ENCODE measurements at places on chromosomes 12 and 14.

- DNase-seq: no peak
Measured at GRCh38 chr12:54448344-54448743, 25.1 kb downstream of the GTSF1 start.

GRCh38 chr14:102693006-102693755, 84.1 kb upstream of the TRAF3 start:
- no peak for DNase-seq

DNA sequence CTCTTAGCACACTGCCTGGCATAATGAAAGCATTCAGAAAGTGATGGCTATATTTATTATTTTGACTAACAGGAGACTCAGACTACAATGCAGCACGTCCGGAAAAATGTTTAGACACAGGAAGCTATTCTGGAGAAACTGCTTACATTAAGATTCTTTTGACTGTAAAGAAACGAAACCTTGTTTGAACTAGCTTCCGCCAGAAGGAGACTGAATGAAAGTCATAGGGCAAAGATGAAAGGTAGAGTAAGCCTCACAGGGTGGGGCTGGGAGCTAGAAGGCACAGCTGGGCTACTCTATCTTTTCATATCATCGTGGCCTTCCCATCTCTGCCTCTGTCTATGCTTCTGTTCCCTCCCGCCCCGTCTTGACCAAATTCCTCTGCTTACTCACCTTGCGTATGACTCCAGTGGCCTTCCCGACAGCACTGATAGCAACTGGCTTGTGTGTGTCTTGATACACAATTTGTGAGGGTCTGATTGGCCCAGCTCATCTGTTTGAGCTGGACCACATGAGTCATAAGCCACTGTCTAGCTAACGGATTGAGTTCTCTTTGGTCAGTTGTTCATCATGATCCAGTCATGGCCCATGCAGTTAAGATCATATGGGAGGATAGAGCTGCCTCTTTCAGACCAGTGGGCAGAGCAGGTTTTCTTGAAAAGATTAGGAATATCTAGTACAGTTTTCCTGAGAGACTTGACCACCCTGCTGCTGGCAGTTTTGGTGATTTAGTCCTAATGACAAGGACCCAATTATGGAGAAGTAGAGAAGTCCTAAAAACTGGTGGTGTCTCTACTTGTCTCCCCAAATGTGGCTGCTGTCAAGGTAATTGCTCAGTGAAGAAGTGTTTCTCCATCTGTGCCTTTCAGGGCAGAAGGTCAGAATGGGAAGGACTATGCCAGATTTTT, 151.5 kb upstream of the SLC38A2 start:
- DNase-seq: peak; percentile 5

DNA sequence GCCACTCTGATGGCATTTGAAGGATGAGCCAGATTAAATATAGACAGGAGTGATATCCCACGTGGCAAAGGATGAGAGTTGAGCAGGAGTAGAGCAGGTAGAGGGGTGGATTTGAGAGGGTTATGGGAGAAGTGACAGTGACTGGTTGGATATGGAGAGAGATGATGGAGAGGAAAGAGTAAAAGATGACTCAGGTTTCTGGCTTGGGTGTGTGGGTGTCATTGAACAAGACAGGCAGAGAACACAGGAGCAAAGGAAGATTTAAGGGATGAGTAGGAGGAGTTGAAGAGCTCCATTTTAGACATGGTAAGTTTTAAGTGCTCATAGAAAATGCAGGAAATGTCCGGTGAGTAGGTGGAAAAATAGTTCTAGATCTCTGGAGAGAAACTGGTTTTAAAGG, 136.9 kb downstream of the EGLN3 start:
- DNase-seq: no peak

- no peak for DNase-seq
Measured at GRCh38 chr12:57146092-57146491, 1.3 kb downstream of the LRP1-AS start.

- no peak for DNase-seq
Measured at GRCh38 chr14:33985242-33985641, 34.4 kb upstream of the EGLN3 start.

- DNase-seq: no peak
Measured at GRCh38 chr14:91884664-91885063, 17.3 kb upstream of the TC2N start.

GRCh38 chr12:128261757-128262156, 5.2 kb upstream of the TMEM132C start:
- no peak for DNase-seq

GRCh38 chr12:122395319-122395718, 27.1 kb downstream of the CLIP1 start:
- no peak for DNase-seq

DNA sequence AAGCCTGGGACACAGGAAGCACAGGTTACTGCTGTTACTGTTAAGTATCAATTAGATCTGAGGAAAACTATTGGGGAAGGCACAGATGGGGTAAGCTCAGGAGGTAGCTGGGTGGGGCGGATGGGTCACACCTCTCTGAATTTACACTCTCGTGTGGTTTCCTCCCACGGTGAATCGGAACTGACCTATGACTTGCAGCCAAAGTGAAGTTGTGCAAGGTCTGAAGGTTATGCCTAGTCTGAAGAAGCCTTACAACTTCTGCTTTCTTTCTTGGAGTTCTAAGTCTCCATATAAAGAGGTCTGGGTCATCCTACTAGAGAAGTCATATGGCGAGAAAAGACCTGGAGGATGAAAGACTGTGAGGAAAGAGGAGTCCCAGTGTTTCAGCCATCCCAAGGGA, 25.6 kb upstream of the GPATCH2L start:
- no peak for DNase-seq

DNA sequence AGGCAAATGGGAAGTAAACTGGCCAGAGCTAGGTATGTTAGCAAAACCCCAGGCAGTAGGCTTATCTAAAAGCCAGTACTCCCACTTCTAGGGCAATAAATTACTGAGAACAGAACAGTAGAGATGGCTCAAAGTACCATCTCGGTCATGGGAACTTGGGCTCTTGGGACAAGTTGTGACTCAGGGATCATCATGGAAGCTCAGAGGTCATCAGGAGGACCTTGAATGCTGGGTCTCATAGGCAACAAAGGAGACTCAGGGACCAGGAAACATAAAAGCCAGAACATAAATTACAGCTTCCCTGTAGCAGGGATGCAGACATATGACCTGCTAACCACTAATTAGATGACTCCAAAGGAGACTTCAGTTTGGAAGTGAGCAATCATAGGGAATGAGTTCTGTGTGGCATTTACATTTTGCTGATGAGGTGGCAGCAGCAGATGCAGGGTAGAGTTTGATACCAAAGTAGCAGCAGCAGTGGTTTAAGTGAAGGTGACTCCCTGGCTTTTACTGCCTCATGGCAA, 97.6 kb upstream of the SCAF11 start:
- no peak for DNase-seq

- no peak for DNase-seq
Measured at GRCh38 chr14:91925001-91925726, 22.3 kb downstream of the FBLN5 start.

- DNase-seq: no peak
Measured at GRCh38 chr12:57548488-57548887, 1.4 kb upstream of the KIF5A start.

- no peak for DNase-seq
Measured at GRCh38 chr14:68616221-68616902, 176.5 kb downstream of the ZFP36L1 start.

- no peak for DNase-seq
Measured at GRCh38 chr14:104139460-104140212, 1.2 kb downstream of the KIF26A start.

- no peak for DNase-seq
Measured at GRCh38 chr12:2354151-2354991, 301.6 kb downstream of the CACNA1C start.

DNA sequence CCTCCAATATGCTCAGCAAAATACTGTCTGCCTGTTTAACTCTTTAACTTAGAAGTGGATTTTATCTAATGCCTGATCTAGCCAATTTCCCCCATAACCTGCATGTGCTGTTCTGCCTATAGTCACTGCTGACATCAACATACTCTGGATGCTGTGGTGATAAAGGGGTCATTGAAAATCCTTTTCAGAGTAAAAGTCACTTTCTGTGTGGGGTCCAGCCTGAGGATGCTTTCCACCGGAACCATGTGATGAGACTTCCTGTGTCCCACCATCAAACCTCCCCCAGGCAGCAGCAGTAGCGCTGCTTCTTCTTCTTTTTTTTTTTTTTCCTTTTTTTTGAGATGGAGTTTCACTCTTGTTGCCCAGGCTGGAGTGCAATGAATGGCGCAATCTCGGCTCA, 607.0 kb downstream of the BCL11B start:
- DNase-seq: no peak

DNA sequence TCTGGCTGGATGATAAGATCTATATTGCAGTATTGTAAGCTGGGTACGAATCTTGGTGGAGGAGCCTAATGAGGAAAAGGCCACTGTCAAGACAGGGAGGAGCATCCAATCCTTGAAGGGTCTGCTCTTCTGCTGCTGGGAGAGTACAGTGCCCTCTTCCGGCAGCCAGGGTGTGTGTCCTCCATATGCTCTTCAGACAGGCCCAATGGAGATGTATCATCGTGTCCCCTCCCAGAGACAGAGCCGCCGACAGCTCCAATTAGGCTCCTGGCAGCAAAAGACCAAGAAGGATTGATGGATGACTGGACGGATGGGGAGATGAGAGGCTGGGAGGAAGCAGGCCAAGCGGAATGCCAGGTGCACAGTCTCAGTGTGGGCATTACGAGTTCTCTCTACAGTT, 51.6 kb upstream of the PIWIL1 start:
- no peak for DNase-seq

DNA sequence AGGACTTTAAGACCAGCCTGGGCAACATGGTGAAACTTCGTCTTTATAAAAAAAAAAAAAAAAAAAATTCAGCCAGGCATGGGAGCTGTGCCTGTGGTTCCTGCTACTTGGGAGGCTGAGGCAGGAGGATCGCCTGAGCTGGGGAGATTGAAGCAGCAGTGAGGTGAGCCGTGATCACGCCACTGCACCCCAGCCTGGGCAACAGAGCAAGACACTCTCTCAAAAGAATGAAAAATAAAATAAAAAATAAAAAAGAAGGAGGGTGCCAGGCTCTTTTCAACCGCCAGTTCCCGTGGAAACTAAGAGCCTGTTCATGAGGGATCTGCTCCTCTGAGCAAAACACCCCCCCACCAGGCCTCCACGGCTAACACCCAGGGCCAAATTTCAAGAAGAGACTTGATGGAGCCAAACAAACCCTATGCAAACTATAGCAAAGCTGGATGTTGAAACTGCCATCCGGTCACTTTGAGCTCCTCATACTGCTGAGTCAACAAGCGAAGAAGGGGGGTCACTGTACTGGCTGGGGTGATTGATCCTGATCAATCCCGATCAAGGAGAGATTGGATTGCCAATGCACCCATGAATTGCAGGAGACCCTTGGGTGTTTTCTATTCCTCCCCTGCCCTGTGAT, 23.4 kb downstream of the DLK1 start:
- no peak for DNase-seq

DNA sequence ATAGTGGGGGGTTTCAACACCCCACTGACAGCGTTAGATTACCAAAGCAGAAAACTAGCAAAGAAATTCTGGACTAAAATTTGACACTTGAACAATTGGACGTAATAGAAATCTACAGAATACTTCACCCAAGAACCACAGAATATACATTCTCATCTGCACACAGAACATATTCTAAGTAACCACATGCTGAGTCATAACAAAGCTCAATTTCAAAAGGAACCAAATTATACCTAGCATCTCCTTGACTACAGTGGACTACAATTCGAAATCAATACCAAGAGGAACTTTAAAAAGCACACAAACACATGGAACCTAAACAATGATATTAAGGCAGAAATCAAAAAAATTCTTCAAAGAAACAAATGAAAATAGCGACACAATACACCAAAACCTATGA, 871.6 kb upstream of the MDGA2 start:
- no peak for DNase-seq

GRCh38 chr12:15049461-15050153, 76.8 kb downstream of the PDE6H start:
- no peak for DNase-seq

DNA sequence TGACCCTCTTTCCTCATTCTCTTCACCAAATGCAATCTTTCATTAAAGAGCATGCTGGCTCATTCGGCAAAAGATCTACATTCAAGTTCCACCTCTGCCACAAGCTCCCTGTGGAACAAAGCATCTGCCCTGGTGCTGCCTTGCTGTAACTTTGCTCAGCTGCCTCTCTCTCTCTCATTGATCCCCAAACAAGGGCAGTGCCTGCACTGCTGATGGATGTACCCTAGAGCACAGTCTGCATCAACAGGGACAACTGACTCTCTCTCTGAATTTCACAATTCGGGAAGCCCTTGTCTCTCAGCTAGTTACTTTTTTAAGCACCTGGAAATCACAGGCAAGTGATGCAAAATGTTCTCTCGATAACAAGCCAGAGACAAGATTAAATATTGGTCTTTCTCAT, 174.0 kb upstream of the DIO2 start:
- DNase-seq: no peak

DNA sequence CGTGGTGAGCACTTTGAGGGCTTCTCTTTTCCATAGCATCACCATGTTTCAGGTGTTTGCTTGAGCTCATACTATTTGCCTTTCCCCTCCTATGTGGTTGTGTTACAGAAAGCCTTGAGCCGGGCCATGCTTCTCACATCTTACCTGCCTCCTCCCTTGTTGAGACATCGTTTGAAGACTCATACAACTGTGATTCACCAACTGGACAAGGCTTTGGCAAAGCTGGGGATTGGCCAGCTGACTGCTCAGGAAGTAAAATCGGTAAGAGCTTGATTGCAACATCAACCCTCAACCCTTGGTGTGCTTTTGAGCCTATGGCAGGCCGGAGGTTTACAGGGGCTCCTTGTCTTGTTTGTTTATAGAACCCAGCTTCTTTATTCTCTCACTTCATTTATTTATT, 8.1 kb downstream of the LETMD1 start:
- no peak for DNase-seq

DNA sequence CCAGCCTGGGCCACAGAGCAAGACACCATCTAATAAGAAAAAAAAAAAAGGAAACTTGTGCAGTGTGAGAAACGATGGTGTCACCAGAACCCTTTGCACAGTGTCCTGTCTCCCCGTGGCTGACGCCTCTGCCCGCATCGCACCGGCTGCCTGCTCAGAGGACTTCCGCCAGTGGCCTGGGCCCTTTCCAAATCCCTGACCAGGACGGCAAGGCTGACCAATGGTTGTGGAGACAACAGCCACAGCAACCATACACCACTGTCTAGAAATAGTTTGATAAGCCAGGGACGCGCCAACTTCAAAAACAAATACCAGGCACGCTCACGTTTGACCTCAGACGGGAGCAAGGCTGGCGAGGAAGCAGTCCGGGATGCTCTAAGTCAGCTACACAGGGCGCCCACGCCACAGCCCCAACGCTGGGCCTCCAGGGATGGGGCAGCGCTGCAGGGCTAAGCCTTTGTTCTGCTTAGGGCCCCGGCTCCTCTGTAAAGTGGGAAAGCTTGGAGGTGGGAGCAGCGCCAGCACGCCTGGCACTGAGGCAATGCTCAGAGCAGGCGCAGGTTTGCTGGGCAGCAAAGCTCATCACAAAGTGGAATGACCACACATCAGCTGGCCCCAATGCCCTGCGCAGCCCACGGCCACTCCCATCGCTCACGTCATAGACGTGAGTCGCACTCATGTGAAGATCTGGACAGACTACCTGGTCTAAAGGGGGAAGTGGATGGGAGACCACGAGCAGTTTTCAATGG, 12.5 kb downstream of the PGAM5 start:
- no peak for DNase-seq

- DNase-seq: peak; percentile 42
Measured at GRCh38 chr14:104677512-104678332, 11.7 kb upstream of the INF2 start.

Data from activated naive CD4-positive, alpha-beta T cell (primary cell).